Activated CD8-positive, alpha-beta memory T cell treated with anti-CD3 and anti-CD28 coated beads, Interleukin-2, amount 10 ng/mL, durations not matched to agents 7 days and 5 days (primary cell): ENCODE measurements at places on chromosomes 6 and 20.

GRCh38 chr6:107635057-107635515 lies 145.2 kb downstream of the SOBP start:
- no peak for DNase-seq

DNA sequence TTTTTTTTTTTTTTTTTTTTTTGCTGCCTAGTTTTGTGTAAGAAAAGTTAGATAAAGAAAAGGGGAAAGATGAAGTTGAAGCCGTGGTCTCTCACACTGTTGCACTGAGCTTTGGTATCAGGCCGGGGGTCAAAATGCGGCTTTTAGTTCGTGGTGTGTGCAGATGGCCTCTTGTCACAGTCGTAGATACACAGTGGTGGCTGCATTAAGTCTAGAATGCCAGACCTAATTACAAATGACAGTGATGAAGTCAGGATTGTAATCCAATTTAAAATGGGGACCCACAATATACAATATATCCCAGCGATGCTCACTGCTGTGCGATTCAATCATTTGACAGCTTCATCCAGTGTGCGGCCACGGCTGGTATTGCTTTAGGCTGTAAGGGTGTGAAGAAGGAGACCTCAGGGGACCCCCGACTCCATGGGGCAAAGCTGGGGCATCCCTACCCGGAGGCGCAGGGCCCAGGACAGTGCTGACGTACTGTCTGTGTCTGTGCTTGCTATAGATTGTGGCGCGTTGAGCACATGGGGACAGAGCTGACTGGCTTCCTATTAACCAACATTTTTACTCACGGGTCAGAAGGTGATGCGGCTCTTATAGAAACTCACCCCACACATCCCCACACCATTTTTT lies 210.0 kb upstream of the SOX4 start:
- no peak for DNase-seq

DNA sequence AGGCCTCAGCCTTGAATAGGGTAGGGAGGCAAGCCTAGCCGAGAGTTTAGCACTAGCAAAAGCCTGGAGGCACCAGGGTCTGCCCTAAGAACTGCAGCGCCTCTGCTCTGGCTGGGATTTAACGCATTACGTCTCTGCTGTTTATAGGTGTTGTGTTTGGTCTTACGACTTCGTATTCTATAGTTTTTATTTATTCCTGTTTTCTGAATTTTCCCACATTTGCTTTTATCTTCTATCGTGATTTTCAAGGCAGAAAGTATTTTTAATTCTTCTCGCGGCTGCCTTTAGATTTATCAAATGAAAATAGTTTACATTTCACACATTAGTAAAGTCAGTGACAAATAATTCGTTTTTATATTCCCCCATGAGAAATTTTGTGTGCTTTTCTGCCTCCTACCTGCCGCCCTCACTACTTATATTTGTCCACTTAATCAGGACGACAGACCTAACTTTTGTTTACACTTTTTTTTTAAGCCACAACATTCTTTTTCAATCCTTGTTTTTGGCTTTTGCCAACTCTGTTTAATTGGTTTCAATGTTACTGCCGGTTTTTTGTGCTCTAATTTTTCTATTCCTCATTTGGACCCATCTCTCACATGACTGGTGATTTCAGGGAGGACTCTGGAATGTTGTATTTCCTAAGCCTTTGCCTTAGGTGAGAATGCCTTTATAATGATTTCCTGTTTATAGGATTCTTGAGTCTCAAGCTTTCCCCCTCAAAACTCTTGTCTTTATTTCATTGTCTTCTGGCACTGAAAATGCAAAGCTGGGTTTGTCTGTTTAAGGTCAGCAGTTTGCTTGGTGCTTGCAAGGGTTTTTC lies 1.3 kb upstream of the LZTS3 start:
- DNase-seq: no peak

GRCh38 chr20:21571841-21572690 lies 58.2 kb upstream of the NKX2-2 start:
- no peak for DNase-seq

DNA sequence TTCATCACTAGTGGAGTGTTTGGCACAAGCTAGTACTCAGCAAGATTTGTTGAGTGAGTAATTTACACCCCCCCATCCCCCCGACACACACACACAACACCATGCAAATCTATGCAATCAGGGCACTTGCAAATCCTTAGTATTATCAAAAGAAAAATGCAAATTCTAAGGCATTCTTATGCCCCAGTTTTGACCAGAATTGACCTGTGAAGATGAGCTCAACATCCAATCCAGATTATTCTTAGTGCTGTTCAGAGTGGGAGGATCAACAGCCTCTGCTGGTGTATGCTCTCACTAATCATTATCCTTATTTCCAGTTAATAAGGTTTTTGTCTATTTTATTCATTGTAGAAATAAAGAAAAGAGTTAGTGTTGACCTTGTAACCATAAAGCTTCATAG lies 185.4 kb downstream of the PLCB1 start:
- no peak for DNase-seq

- no peak for DNase-seq
These were observed 8.3 kb downstream of the FAM83D start for GRCh38 chr20:38934530-38934929.

DNA sequence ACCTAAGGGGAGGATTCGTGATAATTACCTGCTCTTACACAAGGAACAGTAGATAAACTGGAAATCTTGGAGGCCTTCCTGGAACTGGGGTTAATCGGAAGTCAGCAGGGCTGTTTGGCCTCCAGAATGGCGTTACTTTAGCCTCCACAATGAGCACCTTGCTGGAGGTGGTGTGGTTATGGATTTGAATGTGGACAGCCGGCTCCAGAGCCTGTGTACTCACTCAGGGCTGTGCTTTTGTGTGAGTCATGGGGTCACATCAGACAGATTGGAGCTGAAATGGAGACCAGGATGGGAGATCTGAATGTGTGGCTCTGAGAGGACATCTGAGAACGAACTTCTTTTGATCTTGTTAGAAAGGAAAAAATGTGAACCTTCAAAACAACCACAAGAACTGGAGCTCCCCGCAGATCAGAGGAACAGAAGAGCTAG lies 30.4 kb downstream of the IGF2R start:
- no peak for DNase-seq

DNA sequence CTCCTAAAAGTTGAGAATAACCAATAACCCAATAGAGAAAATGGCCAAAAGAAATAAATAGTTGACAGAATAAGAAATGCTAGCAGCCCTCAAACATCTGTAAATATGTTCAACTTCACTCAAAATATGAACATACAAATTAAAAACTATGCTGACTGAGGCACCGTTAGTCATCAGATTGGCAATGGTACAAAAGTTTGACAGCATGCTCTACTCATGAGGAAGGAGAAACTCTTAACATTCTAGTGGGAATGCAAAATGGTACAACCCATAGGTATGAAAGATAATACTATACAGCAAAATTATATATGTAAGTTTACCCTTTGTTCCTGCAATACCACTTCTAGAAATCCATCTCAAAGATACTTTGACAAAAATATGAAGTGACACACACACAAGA lies 1.6 kb upstream of the ZSCAN12 start:
- DNase-seq: no peak

GRCh38 chr20:5065879-5066383 lies 53.8 kb downstream of the PCNA start:
- no peak for DNase-seq

DNA sequence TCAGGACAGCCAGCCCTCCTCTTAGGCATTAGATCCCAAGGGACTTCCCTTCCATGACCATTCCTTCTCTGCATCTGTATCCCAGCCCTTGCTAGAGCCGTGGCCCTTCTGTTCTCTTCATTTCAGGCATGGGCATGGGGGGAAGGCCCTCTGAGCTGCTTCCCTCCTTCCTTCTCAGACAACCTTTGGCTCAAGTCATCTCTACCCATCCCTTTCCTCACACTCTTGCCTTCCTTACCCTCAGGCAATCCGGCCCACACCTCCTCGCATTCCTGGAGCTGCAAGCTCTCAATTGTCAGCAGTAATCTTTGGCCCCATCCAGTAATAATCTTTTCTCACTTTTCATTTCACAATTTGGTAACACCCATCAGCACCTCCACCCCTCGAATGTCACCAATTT lies 426.9 kb upstream of the JARID2 start:
- DNase-seq: no peak

DNA sequence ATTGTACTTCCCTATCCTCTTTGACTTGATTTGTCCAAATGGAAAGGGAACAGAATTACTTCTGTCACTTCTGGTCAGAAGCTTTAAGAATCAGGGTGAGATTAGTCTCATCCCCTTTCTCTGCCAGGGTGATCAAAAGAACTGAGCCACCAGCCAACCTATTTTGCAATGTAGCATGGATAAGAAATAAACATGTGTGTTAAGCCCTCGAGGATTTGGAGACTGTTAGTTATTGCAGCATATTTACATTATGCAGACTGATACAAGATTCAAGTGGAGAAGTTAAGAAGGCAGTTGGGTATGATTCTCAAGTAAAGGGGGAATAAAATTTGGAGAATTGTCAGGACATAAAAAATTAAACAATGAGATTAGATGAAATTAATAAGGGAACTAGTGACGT lies 106.0 kb downstream of the FRK start:
- no peak for DNase-seq

DNA sequence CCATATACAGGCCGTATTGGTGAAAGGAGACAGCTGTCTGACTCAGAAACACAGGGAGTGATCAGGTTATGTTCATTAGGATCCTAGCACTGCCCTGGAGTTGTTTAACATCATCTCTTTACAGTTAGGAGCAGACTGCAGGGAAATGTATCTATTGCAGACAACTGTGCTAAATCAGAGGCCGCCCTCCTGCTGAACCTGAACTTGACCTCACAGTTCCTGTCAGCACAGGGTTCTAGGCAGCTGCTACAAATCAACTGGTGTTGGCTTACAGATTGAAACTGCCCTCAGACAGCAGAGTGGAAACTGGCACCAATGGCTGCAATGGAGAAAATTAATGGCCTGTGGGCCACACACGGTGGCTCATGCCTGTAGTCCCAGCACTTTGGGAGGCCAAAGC lies 3.7 kb upstream of the RPP40 start:
- DNase-seq: no peak

GRCh38 chr6:111748231-111748647 lies 125.0 kb downstream of the FYN start:
- DNase-seq: no peak

DNA sequence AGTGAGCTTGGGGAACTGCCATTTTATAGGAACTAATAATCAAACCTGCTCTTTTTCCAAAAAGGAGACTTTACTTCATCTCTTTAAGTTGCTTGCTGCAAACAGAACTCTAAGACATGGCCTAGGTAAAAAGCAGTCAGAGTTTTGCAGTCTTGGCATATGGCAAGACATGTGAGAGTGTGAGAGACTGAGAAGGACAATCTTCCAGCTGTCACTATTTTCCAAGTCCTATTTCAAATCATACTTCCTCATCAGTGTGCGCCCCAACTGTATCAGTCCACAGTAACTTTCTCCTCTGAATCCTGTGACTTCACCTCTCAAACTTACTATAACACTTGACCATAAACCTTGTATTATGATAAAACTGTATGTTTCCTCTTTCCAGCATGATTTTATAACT lies 10.4 kb downstream of the CALHM6 start:
- no peak for DNase-seq

DNA sequence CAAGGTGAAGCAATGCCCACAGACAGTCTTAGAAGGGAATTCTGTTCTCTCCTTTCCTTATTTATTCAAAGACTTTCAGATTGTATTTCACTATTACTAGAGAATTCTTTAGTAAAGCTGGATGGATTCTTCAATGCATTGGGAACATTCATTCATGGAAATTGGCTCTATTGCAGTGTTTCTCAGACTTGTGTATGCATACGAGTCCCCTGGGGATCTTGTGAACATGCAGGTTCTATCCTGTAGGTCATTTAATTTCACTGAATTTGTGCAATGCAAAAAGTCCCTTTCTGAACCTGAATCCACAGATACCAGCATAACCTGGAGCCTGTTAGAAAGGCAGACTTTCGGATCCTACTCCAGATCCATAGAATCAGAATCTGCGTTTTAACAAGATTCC lies 160.9 kb upstream of the AHI1 start:
- no peak for DNase-seq

DNA sequence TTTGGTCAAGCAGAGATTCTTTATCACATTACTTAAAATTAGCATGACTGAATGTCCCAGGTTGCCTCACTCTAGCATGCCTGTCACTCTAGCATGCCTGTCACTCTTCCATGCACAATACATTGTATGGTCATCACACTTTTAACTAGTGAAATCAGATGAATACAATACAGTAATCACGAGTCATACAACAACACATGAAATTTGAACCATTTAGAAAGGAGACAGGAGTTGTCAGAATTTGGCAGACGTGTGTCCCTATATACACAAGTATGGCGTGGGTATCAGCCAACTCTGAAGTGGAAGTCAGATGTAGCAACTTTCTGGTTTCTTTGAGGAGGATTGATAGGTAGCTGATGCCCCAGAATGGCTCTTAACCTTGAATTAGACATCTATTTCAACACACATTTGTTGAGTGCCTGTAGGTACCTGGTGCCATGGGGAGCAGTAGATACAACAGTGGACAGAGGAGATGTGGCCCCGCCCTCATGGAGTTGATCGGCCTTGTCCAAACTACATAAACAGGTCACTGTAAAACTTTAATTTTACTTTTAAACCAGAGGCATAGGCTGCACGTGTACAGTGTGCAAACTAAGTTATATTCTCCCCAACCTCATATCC lies 116.1 kb upstream of the TIAM2 start:
- no peak for DNase-seq

GRCh38 chr6:149200282-149200945 lies 117.1 kb upstream of the TAB2 start:
- DNase-seq: no peak

DNA sequence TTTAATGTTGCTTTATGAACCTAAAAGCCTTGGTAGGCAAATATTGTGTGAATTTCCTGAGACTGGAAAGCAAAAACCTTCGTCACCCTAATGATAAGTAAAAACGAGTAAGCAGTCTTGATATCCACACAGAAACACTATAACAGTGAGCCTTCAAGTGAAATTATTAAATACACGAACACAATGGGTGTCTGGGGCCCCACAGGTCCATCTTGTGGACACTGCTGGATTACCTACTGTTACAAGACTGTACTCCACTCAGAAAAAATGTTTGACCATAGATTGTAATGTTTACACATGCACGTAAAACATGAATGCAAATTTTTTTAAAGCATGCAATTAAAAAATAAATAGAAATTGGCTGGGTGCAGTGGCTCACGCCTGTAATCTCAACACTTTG lies 466.9 kb downstream of the CD83 start:
- no peak for DNase-seq

GRCh38 chr6:108877046-108877751 lies 29.0 kb downstream of the ARMC2 start:
- no peak for DNase-seq

- no peak for DNase-seq
These were observed 70.0 kb downstream of the NRSN1 start for GRCh38 chr6:24195836-24196597.
